ENCODE measurements at places on chromosomes 2 and 18. TPM values are rescaled to one million over a fixed set of nuclear protein-coding genes. Genes with fewer than 3 reads are reported as not detected.

The SERPINB8 gene
- 0.12 TPM for total RNA-seq

The ARHGEF33 gene
- total RNA-seq: not detected

The FABP1 gene
- not detected for total RNA-seq

The CKAP2L gene
- total RNA-seq: 14.0 TPM

The SCYGR4 gene
- not detected for total RNA-seq

The SPC25 gene
- 52.0 TPM for total RNA-seq

The DNMT3A gene
- total RNA-seq: 4.9 TPM

GRCh38 chr2:105514576-105514975 lies 115.7 kb upstream of the FHL2 start:
- no peak for DNase-seq

DNA sequence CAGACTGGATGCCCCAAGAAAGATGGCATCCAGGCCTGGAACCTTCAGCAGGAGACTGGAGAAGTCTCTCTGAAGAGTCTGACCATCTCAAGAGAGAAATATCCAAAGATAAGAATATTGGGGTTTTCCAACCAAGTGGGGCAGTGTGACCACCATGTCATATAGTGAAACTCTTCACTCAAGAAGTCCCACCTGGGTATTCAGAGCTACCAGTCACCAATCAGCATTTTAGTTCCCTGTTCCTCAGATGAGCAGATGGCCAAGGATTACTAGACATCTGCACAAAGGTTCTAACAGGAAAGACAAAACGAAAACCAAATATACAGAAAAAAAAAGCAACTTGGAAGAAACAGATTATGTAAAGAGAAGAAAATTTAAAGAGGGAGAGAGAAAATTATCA lies 38.5 kb upstream of the CXCR4 start:
- DNase-seq: no peak

- no peak for DNase-seq
Observed at GRCh38 chr2:106869512-106870275, 16.3 kb downstream of the ST6GAL2 start.

GRCh38 chr2:43026426-43027096 lies 199.8 kb downstream of the ZFP36L2 start:
- DNase-seq: no peak

DNA sequence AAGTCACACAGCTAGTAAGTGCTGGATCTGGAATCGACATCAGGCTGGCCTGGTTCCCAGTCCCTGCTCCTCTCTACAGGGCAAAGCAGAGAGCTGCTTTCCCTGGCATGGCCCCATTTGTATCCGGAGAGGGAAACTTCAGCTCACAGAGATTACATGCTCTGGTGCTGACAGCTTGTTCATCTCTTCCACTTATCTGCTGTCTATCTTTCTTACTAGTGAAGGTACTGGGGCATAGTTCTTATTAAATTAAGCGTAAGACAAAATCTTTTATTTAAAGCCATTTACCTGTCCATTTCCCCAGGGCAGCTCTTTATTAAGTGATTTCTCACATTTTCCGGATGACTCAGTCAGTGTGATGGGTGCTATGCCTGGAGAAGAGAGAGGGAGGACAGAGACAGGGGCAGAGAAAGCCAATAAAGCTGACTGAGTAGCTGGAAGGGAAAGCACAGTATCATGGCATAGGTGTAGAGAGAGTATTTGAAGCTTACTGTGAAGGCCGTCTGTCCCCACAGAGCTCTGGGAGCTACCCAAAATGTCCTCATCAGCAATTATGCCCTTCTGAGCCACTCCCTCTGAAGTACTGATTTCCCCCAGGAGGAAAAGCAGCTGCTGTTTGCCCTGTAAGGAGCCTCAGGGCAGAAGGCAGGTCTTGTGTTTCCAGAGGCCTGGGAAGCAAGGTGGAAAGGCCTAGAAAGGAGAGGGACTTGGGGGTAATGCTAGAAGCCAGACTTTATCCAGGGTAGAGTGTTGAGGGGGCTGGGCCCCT lies 44.1 kb upstream of the EPAS1 start:
- no peak for DNase-seq
